T follicular helper cell (primary cell): ENCODE measurements at places on chromosomes 2 and 18.

GRCh38 chr18:3607309-3608098, 157.5 kb downstream of the TGIF1 start:
- DNase-seq: no peak

- DNase-seq: no peak
Observed at GRCh38 chr2:43762286-43762685, 11.6 kb upstream of the DYNC2LI1 start.

- DNase-seq: no peak
Observed at GRCh38 chr2:212384027-212384426, 154.6 kb downstream of the ERBB4 start.

GRCh38 chr18:79046522-79046921, 22.7 kb upstream of the ATP9B start:
- no peak for DNase-seq

GRCh38 chr2:67309281-67309680, 87.9 kb upstream of the ETAA1 start:
- no peak for DNase-seq

DNA sequence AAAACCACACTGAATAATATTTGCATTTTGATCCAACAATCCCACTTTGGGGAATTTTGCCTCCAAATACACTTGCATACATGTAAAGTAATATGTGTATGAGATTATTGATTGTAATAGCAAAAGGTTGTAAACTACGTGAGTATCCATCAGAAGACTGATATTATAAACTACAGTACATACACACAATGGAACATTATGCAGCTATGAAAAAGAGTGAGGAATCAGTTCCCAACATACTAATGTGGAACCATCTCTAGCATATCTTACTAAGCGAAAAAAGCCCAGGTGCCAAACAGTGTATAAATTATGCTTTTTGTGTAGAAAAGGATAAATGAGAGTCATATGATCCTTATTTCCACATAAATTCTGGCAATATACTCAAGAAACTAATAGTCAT, 16.0 kb upstream of the C2orf74 start:
- no peak for DNase-seq

- DNase-seq: no peak
Observed at GRCh38 chr18:25831301-25831701, 259.1 kb downstream of the SS18 start.

DNA sequence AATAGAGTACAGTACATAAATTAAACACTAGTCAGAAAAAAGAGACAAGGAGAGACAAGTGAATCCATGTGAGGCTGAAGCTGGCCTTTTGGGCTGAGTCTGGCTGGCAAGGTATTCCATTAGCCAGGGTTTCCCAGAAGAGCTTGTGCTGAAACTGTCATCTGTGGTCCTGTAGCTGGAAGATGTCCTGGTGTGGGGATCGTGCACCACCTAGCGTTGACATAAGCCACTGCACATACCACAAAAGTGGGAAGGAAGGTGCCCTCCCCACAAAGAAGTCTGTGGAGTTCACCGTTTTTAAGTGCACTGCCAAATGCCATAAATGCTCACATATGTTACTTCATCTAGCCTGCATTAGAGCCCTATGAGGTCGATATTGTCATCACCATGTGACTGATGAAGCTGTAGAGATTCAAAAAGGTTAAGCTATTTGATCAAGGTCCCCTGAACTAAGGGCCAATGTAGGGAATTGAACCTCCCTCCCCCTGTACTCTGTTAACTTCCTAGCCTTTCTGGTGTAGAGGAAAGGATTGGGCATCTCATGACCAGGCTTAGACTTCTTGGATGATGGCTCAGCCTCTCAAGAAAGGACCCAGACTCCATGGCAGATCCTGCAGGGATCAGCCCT, 31.9 kb upstream of the GALNT14 start:
- peak; percentile 10 for DNase-seq

GRCh38 chr2:85674417-85674816, 6.4 kb upstream of the SFTPB start:
- DNase-seq: no peak

DNA sequence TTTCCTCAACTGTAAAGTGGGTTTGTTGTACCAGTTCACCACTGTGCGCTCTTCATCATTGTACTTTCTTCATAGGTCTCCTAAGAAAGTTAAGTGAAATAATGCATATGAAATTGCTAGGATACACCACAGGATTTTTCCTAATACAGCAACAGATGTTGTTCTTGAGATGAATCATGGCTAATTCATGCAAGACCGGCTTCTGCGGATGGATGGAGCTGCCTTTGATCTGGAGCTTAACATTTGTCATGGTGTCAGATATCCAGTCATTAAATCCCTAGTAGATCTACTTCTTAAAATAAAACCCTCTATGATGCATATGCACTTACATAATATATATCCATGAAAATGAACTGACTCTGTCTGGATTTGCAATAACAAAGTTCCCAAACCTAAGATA, 114.1 kb downstream of the COL6A3 start:
- no peak for DNase-seq

DNA sequence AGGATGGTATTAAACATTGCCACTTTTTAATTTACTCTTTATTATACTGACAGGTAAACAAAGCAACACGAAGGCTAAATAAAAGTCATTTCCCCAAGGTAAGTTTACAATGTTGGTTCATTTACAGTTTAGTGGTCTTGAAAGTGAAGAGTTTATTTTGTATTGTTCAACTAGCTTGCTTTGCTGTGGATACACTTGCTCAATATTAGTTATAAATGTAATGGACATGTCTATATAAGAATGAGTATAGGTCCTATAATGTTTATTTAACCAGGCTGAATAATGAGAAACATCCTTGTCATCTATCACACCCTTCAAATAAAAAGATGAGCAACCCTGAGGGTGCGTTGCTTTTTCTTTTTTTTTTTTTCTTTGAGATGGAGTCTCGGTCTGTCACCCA, 1129.4 kb downstream of the TSN start:
- no peak for DNase-seq

GRCh38 chr2:171173087-171173486, 12.4 kb upstream of the TLK1 start:
- DNase-seq: no peak

DNA sequence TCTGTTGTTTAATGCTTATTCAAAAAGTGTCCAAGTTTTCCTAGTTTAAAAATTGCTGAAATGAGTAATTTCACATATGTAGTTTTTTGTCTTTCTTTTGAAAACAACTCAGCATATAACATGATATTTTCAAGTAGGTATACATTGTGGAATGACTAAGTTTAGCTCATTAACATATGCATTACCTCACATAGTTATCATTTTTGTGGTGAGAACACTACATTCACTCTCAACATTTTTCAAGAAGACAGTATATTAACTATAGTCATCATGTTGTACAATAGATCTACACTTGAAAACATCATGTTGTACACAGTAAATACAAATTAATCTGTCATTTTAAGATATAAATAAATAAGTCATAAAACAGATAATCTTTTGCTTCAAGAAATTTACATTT, 340.0 kb downstream of the CCDC85A start:
- DNase-seq: no peak

DNA sequence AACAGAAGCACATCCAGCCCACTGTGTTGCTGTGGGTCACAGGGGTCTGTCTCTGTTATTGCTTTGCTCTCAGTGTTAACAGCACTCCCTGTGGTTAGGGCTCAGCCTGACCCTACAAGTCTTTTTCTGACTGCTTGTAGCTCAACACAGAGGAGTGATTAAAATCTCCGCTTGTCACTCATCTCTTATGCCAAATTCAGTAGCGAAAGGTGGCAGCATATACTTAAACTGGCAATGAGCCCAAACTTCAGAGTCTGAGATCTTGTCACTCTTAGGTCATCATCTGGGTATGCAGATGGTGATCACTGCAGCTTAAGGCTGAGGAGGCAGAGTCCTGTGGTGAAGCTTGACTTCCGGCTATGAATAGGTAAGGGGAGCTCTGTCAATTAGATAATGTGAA, 63.3 kb upstream of the CSRNP3 start:
- DNase-seq: no peak

GRCh38 chr2:28488858-28489575, 6.8 kb upstream of the PLB1 start:
- no peak for DNase-seq

DNA sequence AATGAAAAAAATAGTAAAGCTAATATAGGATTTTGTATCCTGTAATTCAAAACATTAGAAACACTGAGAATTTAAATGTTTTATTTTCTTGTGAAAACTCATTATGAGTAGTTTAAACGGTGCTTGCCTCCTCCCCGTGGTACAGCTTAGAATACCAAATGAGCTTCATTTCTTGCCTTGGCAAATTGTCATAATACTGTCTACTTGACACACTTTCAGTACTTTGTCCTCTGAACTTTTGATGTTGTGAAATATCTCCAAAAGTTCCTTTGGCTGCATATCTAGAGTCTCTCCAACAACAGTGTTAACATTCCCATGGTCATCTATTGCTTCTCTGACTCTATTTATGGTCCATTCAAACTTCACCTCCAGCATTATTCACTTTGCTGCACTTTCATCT, 61.9 kb upstream of the EPB41L5 start:
- no peak for DNase-seq

DNA sequence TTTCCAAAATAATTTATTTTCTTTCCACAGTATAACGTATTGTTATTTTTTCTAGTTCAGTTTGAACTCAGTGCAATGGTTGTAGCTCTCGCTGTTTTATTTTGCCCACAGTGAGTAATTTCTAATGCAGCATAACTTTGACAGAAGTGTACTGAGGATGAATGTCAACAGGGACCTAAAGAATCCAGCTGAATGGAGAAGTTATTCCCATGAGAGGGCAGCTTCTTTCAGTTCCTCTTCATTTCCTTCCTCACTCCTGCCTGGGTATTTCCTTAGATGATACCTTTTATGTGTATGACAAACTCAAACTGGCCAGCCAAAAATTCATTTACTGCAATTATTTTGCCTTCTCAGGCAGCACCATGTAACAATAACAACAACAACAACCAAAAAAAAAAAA, 1223.1 kb upstream of the ZEB2 start:
- no peak for DNase-seq

- DNase-seq: no peak
Observed at GRCh38 chr2:67289921-67290371, 107.2 kb upstream of the ETAA1 start.

GRCh38 chr2:240895656-240896388, at the start of gene MAB21L4:
TSS of gene MAB21L4 (minus strand) at chr2:240896156. CDS start at chr2:240895997, 159 bp downstream.
- no peak for DNase-seq

DNA sequence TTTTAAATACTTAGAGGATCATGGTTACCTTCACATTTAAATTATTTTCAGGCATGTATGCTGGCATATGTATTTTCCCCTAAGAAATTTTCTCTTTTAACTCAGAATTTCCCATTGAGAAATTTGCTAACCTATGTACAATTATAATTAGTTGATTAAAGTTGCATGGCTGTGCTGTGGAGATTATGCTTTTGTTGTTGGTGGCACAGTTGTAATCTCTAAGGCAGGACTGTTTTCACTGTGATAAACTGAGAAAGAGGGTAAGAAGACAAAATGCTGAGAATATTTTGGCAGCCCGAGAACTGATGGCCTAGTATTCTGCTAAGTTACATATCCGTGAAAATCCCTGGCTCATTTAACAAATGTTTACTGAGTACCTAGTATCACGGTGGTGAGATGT, 1.4 kb downstream of the VRK2 start:
- DNase-seq: no peak

GRCh38 chr2:66497431-66498288, 62.7 kb downstream of the MEIS1 start:
- DNase-seq: no peak

- DNase-seq: no peak
Observed at GRCh38 chr2:43183743-43184142, 42.7 kb downstream of the ZFP36L2 start.

DNA sequence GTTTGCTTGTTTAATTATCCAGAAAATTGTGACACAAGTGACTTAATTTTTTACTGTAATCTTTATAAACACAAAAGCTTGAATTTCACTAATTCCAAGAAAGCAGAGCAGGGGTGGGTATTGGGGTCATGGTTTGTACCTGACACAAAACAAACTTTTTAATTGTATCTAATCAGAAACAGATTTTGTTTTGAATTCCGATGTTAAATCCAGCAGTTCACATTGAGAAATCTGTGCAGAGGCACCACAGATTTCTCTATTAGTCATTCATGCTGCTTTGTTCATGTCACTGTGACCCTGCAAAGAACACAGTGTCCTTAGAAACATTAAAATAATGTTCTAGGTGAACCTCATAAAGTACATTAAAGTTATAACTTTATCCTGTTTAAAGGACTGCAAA, 443.4 kb downstream of the NYAP2 start:
- no peak for DNase-seq

- DNase-seq: no peak
Observed at GRCh38 chr2:189836644-189837043, 52.4 kb downstream of the PMS1 start.

DNA sequence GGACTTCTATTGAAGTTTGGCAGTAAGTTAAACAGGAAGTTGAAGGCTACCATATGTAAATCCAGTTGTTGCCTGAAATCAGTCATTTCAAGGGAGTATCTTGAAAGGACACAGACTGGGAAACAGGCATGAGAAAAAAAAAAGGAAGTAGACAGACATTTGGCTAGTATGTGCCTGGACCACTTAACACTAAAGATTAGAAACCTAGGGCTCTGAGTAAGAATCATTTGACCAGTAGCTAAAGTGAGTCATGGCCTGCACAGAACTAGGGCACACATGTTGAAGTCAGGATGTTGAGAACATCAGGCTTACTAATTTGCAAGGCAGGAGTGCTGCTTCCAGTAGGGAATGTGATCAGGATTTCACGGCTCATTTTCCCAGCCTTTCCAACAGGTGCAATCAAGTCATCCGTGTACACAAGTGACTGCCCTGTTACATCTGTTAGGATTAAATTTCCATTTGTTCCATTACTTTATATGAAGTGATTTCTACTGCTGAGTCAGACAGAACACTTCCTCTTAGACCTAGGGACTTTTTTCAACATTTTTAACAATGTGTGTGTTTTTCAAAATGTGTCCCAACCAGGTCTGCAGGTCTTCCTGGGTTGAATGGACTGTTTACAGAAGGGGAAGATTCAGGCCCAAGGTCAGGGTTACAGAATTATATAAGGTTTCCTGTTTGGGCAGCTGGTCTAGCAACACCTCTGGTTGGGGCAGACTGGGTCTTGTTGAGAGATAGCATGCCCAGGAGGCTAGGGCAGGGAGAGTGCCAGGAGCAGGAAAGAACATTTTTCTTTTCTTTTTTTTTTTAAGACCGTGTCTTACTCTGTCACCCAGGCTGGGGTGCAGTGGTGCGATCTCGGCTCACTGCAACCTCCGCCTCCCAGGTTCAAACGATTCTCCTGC, 145.6 kb downstream of the TGIF1 start:
- no peak for DNase-seq

- DNase-seq: no peak
Observed at GRCh38 chr2:191350826-191351225, 105.6 kb downstream of the MYO1B start.

DNA sequence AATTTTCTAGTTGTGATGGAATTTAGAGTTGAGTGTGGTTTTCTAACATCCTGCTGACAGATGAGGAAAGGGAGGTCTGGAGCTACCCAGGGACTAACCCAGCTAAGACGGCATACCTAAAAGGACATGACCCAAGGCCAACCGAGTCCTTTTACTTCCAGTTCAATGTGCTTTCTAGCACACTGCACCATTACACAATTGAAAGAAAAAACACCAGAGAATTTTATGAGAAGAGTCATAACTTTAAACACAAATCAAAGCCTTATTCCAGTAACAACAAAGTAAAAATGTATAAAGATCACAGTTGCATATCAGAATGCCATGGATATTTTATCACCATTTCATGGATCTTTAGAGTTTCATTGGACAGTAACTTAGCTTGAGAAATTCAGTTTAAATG, 480.3 kb downstream of the MEIS1 start:
- DNase-seq: no peak

- no peak for DNase-seq
Observed at GRCh38 chr2:76281156-76281841, 570.6 kb upstream of the GCFC2 start.

GRCh38 chr2:73089270-73090030, 17.9 kb upstream of the SFXN5 start:
- no peak for DNase-seq
